ENCODE measurements at places on chromosomes 13 and 19.

DNA sequence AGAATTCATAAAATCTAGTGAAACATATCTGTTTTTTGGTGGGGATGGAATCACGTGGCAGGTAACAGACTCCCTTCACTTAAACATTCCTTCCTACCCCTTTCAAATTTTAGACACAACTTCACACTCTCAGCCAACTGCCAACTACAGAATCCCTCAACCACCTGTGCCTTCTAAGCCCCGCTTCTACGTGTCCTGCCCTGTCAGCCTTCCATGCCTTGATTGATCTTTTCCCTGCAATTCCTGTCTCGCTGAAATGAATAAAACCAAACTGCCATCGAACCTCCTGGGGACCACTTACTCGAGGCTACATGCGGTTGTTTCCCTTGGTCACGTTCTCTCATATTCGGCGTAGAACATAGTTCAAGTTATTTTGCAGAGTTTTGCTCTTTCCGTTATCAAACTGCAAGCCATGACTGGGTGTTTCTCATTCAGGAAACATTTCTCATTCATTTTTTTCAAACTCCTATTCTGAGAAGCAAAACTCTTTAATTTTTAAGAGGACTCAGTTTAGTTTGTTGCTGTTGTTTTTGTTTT lies 1.1 kb downstream of the ZNF625 start:
- DNase-seq: no peak

DNA sequence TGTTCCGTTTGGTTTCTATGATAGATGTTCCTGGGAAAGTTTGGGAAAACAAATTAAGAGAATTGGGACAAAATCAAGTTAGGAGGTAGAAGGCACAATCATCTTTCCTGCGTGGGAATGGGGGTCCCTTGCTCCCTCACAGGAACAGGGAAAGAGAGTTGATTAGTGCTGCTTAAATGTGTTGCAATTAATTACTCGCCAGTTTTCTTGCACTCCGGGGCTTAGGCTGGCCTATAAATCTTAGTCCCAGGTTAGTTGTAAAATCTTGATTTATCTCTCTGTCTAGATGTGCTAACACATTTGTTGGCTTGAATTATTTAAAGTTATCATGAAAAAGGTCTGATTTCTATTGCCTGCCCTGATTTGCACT lies 10.1 kb downstream of the B3GLCT start:
- no peak for DNase-seq

DNA sequence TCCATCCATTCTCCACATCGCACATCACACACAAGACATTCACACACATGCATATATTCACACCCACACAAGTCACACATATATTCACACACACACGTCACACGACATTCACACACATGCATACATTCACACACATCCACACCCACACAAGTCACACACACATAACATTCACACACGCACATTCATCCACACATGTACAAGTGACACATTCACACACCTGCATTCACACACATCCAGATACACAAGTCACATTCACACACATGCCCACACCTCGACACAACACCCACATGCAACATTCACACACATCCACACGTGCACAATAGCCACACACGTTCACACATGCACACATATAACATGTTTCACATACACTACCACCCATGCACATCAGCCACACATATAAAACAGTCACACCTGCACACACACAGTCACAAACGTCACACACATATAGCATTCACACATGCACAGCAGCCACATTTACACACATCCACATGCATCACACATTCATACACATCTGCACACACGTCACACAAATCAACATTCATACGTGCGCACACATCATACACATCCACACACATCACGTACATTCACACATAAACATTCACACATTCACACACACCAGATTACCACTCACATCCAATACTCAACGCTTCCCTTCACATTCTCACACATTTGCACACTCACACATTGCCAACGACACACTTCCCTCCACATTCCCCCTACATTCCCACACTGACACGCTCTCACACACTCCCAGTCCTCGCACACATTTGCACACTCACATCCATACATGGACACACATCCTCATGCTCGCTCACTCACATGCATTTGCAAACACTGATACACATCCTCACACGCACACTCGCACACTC lies 41.0 kb downstream of the ANKRD10 start:
- no peak for DNase-seq

- DNase-seq: no peak
Measured at GRCh38 chr13:106028911-106029310, 506.6 kb downstream of the EFNB2 start.

DNA sequence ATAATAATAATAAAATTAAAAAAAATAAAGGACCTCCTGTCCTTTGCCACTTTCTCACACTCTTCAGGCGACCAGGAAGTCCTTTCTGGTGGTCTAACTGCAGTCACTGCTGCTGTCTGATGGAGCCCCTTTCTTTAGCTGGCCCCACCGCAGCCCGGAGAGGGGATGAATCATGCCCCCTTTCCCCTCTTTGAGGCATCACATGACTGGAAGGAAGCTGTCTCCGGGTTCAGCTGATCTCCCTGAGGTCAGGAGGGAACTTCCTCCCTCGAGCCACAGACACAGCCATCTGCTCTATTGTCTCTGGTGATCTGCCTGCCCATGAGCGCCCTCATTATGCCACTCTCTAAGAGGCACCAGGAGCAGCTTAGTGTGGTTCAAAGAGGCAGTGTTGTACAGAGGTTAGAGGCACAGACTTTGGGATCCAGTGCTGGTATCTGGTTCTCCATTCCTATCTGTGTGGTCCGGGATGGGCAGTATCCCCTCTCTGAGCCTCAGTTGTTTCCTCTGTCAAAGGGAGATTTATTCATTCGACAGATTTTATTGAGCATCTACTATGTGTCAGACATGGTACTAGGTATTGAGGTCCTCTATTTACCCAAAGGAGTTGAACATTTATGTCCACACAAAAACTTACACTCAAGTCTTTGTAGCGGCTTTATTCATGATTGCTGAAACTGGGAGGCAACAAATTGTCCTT lies 30.0 kb downstream of the VAV1 start:
- peak; percentile 87 for DNase-seq

DNA sequence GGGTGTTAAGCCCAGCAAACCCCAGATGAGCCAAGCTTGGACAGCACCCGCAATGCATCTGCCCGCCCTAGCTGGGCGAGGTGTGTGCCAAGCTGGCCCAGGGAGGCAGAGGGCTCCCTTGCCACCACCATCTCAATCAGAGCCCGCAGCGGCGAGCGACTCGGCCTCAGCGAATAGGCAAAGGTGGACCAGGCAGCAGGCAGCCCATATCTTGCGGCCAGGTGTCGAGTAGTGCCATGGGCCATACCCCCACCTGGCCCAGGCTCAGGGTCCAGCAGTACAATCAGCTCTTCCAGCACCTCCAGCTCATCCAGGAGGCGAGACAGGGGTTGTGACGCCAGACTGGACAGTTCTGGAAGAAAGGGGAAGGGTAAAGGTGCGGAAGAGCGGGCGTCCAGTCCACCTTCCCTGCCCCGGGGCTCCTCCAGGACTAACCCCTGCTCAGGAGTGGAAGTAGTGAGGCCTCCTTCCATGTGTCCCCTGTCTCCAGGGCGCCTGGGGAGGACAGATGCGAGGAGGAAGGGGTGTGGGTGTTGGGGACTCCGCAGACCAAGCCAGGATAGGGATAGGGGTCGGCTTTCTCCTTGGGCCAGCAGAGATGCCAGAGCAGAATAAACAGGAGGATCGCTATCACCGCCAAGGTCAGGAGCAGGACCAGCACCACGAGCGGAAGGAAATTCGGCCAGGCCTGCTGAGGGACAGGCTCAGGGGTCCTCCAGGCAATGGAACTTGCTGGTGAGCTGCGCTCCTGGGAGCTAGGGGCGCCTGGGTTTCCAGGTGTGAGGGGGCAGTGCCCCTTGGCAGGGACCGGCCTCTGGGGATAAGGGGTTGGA lies 2.8 kb downstream of the IGFLR1 start:
- DNase-seq: no peak

DNA sequence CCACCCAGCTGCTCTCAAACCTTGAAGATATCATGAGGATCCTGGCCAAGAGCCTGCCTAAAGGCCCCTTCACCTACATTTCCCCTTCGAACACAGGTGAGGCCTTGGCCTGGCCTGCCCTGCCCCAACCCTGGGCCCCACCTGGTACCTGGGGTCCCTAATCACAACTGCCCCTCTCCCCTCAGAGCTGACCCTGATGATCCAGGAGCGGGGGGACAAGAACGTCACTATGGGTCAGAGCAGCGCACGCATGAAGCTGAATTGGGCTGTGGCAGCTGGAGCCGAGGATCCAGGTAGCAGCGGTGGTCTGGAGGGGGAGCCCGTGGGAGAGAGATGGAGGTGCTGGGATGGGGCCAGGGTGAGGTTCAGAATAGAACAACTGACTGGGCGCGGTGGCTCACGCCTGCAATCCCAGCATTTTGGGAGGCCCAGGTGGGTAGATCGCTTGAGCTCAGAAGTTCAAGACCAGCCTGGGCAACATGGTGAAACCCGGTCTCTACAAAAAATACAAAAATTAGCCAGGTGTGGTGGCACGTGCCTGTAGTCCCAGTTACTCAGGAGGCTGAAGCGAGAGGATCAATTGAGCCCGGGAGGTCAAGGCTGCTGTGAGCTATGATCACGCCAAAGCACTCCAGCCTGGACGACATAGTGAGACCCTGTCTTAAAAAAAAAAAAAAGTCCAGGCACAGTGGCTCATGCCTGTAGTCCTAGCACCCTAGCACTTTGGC lies 17.5 kb downstream of the DDX39A start:
- peak; percentile 56 for DNase-seq

DNA sequence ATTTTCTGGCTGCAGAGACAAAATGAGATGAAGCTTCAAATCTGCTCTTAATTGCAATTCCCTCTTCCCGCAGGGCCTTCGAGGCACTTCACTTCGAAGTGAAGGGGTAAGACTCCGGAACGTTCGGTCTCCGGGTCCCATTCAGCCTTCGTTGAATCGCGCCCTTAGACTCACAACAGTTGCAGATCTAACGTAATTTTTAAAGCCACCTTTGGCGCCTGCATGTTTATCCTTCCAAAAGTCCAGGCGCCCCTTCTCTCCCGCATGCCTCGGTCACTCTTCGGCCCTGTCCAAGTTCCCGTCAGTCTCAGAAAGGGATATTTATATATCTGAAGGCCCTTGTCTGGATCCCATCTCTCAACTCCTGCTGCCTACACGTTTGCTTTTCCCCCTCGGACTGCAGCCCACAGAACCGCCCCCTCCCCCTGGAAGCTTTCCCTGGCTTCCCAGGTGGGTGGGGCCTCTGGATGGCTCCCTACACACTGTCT lies 915 bp upstream of the KCTD12 start:
- no peak for DNase-seq

DNA sequence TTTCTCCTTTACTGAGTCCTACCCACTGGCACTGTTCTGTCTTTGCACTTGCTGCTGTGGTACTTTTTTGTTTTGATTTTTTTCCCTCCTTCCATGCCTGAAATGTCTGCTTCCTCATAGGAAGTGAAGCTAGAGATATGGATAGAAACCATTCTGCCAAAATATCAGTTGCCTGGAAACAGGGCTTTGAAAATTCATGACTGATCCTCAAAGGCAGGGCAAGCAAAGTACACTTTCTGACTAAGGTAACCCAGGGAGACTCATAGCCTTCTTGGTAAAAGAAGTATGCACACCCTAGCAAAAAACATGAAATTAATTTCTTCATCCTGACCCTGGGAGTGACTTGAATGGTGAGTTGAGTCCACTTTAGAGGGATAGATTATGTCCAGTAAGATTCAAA lies 329.8 kb downstream of the MYO16 start:
- no peak for DNase-seq

DNA sequence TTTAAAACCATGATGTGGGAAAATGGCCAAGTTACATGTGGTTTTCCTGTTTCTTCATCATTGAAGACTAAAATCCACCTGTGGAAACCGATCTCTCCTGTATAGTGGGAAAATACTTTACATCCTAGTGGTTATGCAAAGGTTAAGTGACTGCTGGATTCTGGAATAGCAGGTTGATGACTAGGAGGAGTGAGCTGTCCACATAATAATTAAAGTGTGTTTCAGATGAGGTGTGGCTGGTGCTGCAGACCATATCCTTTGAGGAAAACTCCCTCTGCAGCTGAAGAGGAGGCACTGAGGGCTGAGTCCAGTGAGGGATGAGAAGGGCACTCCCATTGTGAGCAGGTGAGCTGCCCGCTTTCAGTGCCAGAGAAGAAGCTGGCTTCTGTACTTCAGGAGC lies 43.2 kb downstream of the DCLK1 start:
- no peak for DNase-seq

- no peak for DNase-seq
Measured at GRCh38 chr13:110303644-110304043, 3.3 kb downstream of the COL4A1 start.

DNA sequence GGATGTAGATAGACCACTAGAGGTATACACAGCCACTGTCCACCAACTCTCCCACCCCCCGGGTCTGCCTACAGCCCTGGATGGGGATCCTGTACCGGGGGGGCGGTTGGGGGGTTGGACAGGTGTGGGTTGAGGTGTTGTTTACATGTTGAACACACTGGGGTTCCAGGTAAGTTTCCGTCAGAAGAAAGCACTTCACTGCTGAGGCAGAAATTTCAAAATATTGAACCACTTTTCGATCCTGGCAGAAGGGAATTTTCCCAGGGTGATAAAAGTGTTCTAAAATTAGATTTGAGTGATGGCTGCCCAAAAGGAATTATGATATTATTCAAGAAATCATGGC lies 6.6 kb upstream of the CEACAM16 start:
- no peak for DNase-seq

DNA sequence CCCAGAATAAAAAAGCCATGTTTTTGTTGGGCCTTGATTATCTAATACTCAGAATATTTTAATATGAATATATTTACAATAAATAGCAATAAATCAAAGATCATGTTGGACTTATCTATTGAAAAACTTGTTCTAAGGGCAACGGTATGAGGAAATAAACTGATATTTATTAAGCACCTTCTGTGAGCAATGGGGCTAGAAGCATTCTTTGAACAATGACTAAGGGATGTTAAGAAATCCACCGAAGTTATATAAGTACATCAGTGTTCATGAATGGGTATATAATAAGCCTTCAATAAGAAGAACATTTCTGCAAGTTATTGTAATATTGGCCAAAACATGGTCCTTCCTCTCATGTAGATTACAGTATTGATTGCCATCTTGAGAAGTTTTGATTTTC lies 221.8 kb downstream of the OXGR1 start:
- DNase-seq: no peak

DNA sequence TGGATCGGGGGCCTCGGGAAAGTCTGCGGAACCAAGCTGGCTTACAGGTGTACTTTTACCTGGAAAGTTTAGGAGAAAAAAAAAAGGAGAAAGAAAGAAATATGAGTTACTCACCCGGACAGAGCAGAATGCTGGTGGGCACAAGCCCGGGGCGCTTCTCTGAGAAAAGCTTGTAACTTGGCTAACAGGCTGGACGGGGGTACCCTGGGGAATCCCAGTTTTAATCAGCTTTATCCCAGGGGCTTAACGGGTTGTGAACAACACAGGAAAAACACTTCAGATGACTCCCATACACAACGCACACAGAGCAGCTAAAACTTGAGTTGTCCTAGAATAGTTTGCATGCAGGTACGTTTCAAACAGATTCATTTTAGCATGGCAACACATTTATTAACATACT lies 37.3 kb downstream of the KLF2 start:
- no peak for DNase-seq

GRCh38 chr19:55481148-55481793 lies 3.7 kb upstream of the NAT14 start:
- no peak for DNase-seq
